ENCODE measurements at places on chromosomes 5 and 9.

DNA sequence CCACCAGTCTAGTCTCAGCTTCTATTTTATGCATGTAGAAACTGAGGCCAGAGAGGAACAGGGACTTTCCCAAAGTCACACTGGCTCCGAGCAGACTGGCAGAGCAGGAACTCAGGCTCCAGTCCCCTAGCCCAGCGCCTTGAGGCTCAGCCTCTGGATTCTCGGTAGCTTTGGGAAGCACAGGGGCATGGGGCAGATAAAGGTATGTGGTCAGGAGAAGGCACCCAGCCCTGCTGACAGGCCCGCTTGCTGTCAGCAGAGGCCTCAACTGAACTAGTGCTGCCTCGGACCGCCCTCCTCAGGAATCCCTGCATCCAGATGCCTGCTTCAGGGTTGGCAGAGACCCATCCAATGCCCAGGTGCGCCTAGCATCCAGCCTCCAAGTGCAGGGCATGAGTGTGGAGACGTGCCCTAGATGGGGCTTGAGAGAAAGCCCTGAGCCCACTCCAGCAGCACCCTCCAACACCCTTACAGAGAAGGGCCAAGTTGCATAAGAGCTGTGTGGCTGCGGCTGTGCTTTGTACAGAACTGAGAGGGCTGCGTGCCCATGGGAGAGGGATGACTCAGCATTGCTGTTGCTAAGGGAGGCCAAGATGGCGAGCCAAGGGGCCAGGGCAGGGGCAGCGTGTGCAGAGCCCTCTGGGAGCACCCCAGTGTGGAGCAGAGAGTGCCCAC is 168.6 kb downstream of the MACROH2A1 start:
- peak; percentile 20 for DNase-seq

DNA sequence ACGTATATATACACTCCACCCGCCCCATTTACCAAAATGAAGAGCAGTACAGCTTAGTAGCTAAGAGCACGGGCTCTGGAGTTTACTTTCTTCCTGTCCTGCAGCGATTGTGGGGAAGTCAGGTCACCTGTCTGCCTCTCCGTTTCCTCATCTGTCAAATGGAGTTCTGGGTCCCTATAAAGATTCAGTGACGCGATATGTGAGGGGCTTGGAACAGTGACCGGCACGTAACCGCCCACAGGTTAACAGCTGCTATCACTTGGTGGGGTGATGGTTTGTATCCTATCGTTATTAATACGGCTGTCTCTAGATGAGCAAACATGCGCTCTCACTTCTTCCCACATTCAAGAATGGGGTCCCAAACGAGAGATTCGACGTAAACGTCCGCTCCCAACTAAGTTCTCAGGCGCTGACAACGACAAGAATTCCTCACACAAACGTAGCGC is 426 bp downstream of the FAM114A2 start:
- peak; percentile 57 for DNase-seq

DNA sequence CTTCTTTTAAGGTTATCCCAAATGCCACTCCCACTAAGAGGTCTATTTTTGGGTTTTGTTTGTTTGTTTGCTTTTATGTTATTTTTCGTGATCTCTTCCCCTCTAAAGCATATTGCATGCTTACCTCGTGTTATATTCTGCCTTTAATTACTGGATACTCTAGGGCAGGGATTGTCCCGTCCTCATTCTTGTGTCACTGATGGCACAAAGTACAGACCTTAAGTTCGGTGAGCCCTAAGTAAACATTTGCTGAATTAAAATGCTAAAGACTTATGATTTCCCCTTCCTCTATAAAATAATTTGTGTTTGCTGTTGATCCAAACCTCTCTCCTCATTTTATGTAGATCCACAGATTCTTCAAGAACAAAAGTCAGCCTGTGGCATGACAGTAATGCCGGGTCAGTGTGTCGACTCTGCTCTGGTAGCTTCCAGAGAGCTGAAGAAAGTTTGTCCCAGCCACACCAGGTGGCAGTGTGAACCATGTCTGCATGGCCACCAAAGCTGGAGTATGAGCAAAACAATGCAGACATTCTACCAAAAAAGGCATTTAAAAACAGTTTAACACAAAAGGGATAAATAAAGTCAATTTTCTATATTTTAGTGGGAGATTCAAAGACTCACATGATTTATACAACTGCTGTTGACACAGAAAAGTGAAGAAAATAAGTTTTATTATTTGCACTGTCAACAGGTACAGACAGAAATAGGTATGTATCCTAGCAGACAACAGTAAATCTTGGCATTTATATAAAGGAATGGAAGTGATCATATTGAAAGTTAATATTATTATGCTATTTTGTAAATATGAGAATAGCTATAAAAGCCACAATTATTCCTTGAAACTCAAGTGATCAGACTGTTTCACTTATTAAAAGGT is 17.9 kb upstream of the POC5 start:
- DNase-seq = peak; percentile 27

GRCh38 chr5:34699155-34700077 is 43.3 kb downstream of the RAI14 start:
- no peak for DNase-seq

GRCh38 chr5:134142806-134143205 is 28.3 kb downstream of the TCF7 start:
- DNase-seq = peak; percentile 8

DNA sequence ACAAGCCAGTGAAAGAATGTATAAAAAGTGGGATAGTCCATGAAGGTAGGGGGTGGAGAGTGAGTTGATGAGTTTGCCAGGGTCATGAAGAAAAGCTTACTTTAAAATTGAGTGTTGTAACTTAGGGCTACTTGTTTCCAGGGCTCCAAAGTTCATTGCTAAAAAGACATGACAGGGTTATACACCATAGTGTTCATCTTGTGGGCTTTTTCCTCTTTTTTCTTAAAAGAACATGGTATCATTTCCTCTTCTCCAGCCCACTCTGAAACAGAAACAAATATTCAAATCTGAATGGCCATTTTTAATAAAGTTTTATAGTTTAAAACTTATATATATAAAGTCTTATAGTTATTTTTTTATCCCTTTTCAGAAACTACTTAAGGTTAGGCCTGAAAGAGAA is 115.7 kb upstream of the SMC2 start:
- no peak for DNase-seq

- no peak for DNase-seq
These were observed 279.7 kb downstream of the GADD45G start for GRCh38 chr9:89884356-89885083.

DNA sequence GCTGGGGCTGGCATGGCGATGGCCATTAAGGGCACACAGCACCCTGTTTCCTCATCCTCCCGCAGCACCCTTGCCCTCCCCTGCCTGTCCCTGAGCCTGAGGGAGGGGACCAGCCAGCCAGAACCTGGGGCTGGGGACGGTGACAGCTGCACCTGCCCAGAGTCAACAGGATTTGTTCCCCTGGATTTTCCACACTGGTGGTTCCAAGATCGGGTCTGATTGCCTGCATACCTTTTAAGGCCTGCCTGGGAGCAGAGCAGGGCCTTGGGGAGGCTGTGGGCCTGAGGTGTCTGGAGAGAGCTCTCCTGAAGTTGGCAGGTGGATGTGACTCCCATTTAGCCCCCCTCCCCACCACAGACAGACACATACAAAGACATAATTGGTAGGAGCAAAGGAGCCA is 61.0 kb upstream of the C5orf58 start:
- no peak for DNase-seq

DNA sequence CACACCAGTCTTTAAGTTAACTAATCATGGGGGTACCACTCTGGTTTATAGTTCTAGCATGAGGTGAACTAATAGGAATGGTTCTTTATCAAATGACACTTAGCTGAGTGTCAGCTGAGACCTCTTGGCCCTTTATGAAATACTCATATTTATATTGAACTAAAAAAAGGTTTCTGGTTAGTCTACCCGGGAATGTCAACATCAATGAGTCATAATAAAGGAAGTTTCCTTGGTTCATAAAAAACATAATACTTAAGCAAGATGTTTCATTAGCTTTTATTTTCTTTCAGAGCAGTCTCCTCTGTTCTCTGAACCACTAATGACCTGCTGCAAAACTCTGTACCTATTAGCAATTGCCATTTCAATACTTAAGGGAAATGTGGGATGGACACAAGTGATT is 13.7 kb downstream of the DAB2 start:
- no peak for DNase-seq

GRCh38 chr9:28024676-28025075 is 451.4 kb upstream of the C9orf72 start:
- no peak for DNase-seq

DNA sequence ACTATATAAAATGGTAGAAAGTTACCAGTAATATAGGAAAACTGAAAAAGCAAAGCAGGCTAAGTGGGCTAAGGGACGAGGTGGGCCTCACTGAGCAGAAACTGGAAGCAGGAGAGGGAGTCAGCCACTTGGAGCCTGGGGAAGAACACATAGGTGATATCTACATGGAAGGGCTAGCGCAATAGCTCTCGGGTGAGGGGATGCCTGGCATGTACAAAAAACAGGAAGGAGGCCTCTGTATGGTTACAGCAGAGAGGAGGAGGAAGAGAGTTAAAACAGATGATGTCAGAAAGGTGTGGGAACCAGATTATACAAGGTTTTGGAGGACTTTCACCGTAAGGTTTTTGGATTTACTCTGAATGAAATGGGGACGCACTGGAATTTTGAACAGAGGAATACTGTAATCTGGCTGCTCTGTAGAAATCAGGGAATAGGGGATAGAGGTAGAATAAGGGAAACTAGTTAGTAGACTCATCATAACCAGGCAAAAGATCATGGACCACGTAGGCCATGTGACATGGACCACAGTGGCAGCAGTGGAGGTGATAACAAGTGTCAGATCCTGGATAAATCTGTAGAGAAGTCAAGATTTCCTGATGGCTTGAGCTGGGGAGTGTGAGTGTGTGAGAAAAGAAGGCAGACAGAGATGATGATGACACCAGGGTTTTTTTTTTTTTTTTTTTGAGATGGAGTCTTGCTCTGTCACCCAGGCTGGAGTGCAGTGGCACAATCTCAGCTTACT is 52.5 kb downstream of the FNBP1 start:
- DNase-seq = no peak

DNA sequence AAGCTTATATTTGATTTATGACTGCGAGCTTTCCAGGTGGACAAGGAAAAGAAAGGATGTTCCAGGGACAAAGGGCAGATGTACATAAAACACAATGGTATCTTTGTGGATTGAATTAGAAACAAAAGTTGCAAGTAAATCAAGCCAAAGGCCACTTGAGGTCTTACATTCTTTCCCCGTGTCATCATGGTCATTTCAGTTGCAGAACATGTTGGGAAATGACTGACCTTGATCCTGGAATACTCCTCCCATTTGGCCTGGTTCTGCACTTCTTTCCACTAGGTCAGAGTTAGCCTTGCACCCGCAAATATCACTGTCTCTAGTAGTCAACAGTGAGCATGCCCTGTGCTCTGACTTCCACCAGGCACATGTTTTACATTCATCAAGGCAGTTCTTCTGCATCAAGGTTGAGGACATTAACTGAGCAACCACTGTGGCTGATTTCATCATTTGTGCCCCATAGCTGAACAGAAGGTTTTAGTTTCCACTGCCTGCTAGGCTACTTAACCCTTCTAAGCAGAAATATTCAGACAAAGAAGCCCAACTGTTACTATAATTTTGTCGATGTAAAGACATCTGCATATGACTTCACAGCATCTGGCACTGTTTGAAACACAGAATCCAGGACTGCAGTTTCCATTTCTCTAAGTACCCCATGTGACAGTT is 1161.7 kb upstream of the DMAC1 start:
- no peak for DNase-seq

- no peak for DNase-seq
These were observed 66.7 kb upstream of the ADRA1B start for GRCh38 chr5:159849437-159850083.

DNA sequence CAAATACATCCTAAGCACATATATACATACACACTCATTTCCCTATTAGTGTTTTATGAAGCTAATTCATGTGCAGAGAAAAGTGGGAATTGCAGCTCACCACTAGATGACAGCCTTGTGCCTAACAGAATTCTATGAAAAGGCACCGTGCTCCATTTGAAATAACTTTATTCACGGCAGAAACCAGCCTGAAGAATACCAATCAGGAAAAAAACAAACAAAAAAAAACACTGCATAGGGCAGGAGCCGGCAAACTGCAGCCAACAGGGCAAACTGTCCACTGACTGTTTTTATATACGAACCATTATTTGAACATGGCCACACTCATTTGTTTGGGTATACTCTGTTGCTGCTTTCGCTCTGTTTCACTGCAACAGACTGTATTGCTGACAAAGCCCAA is 33.6 kb downstream of the ERMP1 start:
- DNase-seq = no peak

DNA sequence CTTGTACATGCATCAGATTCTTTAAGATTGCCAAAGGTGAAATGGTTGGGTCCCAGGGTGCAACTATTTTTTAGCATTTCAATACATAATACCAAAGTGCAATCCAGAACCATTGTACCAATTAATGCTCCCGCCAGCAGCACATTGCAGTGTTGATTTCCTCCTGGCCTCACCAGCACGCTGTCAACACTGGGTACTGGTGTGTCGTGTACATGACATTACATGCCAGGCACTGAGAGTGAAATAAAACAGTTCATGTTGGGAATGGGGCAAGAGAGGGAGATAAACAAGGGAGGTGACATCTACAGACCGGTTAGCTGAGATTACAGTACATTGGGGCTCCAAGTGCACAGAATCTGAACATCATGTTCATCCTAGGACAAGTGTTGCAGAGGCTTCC is 37.8 kb downstream of the HMGCS1 start:
- no peak for DNase-seq

DNA sequence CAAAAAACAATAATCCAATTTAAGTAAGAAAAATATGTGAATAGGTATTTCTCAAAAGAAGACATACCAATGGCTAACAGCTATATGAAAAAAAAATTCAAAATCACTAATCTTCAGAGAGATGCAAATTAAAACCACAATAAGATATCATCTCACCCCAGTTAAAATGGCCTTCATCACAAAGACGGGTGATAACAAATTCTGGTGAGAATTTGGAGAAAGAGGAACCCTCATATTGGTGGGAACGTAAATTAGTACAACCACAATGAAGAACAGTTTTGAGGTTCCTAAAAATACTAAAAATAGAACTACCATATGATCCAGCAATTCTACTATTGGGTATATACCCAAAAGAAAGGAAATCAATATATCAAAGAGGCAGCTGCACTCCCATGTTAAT is 94.3 kb downstream of the TMEM167A start:
- no peak for DNase-seq

- no peak for DNase-seq
These were observed 601.9 kb downstream of the SEMA5A start for GRCh38 chr5:8944005-8944404.

DNA sequence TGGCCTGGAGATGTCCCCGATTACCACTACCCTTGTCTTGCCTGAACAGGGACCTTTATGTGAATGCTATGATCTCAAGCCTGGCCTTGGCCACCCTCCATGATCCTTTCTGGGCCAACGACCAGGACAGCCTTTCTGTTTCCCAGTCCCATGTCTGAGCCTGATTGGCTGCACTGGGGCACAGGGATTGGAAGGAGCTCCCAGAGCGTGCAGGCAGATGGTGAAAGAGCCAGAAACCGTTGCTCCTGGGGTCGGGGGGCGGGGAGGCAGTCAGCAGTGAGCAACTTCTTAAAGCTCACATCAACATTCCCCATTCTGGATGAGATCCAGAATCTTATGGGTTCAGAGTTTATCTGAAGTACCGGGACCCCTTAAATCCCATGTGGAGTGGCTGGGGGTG is 84.4 kb downstream of the INSYN2B start:
- DNase-seq = no peak

Data from activated CD4-positive, alpha-beta memory T cell treated with anti-CD3 and anti-CD28 coated beads for 36 hours (primary cell).